ENCODE measurements at places on chromosomes 4 and X.
A peak's percentile ranks its signal among the peaks of the same experiment; 100 is the strongest.

- no peak for DNase-seq
Observed at GRCh38 chr4:36317721-36318120, 36.3 kb downstream of the DTHD1 start.

- DNase-seq, result no peak
Observed at GRCh38 chr4:4394644-4395043, 7.7 kb downstream of the NSG1 start.

- DNase-seq, result peak; percentile 42
Observed at GRCh38 chr4:6926681-6927478, 17.3 kb downstream of the TBC1D14 start.

GRCh38 chr4:3128976-3129375 is 54.5 kb downstream of the HTT start:
- no peak for DNase-seq

DNA sequence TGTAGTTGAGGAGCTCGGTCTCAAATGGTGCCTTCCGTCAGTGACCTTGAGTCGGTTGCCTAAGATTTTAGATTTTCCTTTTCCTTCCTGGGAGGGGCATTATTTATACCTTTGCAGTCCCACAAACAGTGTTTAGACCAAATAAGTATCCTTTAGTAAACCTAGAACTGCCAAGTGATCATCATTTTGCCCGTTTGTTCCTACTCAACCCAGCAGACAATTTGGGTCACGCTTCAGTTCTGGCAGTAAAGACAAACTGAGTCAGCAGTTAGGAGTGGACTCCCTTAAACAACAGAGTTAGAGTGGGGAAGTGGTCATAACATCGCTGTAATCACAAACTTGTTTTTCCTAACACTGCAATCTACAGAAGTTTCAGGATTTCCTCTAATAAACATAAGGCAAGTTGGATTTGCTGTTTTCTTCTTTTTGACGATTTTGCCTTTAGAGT is 777 bp upstream of the WDFY3 start:
- DNase-seq, result no peak

GRCh38 chr4:95528388-95528948 is 20.3 kb downstream of the UNC5C start:
- no peak for DNase-seq

DNA sequence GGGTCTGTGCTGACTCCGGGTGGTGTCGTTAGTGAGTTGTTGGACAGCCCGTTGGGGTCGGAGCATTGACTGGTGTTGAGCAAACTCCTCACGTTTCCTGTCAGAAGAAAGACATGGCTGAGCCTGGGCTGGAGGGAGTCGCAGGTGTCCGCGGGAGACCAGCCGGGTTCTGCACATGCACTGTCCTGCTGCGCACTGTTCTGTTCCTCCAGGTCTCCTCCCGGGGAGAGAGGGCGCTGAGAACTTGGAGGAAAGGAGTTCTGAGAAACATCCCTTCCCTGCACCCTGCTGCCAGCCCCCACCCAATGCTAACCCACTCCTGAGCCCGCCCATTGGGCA is 1.1 kb downstream of the ZNF141 start:
- no peak for DNase-seq

DNA sequence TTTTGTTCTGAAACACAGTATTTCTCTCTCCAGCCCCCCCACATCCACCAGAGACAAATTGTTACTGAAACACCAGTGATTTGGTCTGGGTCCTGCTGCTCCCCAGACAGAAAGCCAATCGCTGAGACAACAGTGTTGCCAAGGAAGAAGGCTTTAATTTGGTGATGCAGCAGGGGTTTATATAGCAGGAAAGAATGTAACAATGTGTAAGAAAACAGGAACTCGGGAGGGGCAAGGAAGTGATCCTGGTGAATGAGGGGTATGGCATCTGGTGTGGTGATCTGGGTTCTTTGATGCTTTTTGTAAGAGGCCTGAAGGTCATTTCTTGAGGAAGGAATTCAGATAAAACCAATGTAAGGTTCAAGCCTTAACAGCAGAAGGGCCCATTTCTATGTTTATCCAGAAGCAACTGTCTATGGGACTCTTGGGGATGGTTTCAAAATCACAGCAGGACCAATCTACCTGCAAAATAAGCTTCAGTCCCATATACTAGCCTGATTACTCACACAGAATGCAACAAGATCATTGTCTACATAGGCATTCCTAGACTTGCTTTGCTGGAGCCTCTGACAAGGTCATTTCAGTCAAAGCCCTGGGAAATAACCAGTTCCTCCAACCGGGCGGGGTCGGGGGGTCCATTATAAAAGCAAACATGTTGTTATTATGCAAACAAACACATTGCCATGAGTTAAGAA is 445.2 kb upstream of the ZFP42 start:
- no peak for DNase-seq

GRCh38 chr4:159204566-159204965 is 101.7 kb downstream of the RAPGEF2 start:
- DNase-seq, result no peak

- DNase-seq, result no peak
Observed at GRCh38 chr4:33948921-33949320, 2295.4 kb downstream of the ARAP2 start.

DNA sequence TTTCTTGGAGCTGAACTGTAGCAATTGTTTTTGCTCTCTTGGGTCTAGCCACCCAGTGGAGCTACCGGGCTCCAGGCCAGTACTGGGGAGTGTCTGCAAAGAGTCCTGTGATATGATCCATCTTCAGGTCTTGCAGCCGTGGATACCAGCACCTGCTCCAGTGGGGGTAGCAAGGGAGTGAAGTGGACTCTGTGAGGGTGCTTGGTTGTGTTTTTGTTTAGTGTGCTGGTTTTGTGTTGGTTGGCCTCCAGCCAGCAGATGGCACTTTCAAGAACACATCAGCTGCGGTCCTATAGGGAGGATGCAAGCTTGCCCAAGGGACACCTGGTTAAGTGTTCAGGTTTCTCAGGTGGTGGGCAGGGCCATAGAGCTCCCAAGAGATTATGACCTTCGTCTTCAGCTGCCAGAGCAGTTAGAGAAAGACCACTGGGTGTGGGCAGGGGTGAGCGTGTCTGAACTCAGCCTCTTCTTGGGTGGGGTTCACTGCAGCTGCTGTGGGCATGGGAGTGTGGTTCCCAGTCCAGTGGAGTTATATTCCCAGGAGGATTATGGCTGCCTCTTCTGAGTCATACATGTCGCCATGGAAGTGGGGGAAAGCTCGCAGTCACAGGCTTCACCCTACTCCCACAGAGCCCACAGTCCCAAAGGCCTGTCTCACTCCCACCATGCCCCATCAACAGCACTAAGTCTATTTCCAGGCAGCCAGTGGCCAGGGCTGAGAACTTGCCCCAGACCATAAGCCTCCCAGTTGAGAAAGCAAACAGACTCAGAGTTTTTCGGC is 811.6 kb downstream of the GLUD2 start:
- DNase-seq, result no peak

DNA sequence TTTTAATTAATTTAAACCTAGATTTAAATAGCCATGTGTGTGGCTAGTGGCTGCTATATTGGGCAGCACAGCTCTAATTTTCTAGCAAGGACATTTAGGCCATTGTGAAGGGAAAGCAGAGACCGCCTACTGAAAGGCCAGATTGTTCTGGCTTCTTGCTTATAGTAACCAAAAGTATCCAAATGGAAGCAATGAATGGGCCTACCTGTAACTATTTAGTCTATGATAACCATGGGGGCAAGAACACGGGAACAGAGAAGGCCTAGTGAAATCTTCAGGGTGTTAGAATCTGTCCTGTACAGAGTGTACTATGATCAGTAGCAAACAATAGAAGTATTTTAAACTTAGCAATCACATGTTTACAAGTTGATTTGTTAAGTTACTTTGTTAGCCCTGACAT is 16.5 kb upstream of the HPRT1 start:
- no peak for DNase-seq

All from CD4-positive, alpha-beta T cell (primary cell).